ENCODE measurements at places on chromosomes 4 and X.

GRCh38 chr4:77465271-77465670 is 140.3 kb upstream of the CXCL13 start:
- no peak for DNase-seq

DNA sequence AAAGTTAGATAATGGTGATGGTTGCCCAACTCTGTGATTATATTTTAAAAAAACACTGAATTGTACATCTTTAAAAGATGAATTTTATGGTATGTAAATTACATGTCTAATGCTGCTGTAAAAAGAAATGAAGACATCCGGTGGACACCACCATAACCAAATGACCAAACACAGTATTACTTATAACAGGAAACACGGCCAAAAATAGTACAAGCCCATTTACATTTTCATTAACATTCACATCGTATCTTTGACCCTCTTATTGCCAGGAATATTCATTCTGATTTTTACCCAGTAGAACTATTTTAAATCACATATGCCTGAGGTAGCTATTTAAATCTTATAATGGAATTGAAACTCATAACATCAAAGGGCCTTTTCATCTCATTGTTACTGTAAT is 143.2 kb downstream of the CFAP47 start:
- DNase-seq, result no peak

- DNase-seq, result no peak
Measured at GRCh38 chrX:41382714-41383645, 49.0 kb downstream of the DDX3X start.

DNA sequence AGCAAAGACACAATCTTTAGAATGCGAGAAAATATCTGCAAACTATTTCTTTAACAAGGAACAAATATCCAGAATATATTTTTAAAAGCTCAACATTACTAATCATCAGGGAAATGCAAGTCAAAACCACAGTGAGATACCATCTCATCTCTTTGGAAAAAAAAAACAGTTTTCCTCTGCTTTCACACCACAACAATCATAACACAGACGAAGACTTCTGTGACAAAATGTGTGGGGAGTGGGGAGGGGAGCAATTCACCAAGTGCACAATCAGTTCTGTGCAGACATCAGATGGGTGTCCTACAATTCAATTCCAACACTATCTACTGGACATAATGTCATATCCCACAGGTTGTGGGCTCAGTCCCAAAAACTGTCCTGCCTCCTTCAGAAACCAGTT is 293.2 kb upstream of the SLC7A11 start:
- no peak for DNase-seq

GRCh38 chrX:25013632-25014365 is 2.0 kb downstream of the ARX start:
- no peak for DNase-seq

DNA sequence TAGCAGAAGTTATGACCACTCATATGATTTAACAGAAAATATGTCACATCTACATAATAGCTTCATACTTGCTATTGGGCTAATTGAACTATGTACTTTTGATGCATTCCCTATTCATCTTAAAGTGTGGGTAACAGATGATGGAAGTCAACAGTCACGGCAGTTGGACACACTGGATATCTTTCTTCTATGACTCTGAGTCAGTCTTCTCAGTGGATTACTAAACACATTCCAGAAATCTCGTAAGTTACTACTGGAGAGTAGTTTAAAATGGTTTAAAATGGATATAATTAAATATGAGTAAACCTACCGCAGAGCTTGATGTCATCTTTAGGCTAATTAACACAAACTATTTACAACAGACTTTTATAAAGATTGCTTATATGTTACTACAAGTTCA is 30.1 kb upstream of the CFAP299 start:
- no peak for DNase-seq

DNA sequence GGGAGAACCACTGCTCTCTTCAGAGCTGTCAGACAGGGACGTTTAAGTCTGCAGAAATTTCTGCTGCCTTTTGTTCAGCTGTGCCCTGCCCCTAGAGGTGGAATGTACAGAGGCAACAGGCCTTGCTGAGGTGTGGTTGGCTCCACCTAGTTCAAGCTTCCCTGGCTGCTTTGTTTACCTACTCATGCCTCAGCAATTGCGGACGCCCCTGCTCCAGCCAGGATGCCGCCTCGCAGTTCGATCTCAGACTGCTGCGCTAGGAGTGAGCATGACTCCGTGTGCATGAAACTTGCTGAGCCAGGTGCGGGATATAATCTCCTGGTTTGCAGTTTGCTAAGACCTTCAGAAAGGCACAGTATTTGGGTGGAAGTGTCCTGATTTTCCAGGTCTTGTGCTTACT is 70.9 kb downstream of the MAGEB5 start:
- no peak for DNase-seq

DNA sequence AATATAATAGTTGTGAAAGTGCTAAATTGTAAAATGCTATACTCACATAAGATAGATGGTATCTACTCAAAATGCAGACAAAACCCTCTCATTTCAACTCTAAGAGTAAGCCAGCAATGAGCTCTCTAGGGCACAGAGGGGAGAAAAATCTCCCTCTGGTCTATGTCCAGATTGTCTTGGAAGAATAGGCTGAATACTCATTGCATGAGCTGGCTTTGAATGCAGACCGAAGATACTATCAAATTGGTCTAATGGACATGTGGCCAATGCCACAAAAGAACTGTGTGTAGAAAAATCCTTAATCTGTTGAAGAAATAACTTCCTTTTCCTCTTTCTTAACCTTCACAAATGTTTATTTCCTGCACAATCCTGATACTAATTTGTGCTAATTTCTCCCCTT is 3.5 kb downstream of the ZXDA start:
- no peak for DNase-seq

DNA sequence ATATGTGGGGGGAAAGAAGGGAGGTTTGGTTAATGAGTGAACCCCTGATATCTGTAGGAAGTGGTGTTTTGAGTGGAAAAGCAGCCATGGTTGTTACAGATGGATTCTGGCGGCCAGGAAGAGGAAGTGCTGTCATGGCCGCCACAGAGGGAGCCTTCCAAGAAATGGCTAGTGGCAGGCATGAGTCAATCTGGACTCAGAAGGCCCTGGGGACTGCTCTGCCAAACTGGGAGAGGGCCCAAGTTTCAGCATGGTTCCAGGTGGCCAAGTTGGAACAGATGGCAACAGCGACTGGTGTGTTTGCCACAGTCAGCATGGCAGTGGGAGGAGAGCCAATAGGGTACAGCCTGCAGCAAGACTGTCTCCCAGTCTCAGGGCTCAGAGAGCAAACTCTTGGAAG is 32.5 kb downstream of the ETDB start:
- no peak for DNase-seq

GRCh38 chrX:13074297-13075262 is 30.2 kb upstream of the FAM9C start:
- DNase-seq, result no peak

DNA sequence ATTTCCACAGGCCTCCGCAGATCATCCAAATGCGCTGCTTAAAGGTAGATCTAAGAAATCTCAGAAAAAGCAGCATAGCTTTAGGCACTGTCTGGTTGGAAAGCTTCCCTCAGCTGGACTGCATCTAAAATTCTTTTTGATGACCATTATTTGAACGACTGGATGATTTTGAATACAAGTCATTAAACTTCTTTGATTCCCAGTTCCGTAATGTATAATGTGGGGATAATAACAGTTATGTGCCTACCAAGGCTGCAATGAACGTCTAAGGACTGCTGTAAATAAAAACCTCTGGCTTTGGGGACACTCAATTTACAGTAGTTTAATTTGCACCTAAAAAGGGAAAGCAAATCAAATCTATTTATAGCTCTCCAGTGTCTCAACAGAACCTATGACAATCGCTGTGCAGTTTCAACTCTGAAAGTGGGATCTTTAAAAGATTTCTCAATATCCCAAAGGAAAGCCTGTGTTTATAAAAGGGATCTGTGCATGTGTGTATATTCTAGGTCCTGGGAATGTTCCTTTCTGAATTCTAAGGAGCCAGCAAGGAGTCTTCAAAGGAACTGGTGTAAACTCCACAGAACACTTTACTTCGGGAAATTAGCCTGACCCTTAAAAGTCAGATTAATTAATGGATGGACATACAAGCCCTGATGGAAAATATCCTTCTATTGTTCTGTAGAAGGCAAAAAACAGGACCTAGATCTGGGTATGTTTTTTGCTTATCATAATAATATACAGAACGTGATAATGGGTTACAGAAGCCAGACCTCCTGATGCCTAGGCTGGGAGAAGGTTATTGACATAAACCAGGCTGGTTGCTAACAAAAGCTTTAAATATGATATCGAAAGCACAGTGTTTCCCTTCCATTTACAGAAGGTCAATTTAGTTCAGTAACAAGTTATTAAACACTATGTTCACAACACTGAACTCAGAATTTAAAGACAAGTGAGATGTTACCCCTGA is 53.4 kb downstream of the AFAP1 start:
- no peak for DNase-seq

GRCh38 chr4:163595580-163595979 is 101.1 kb downstream of the TMA16 start:
- DNase-seq, result no peak

- no peak for DNase-seq
Measured at GRCh38 chrX:105696870-105697269, 125.5 kb upstream of the NRK start.

GRCh38 chrX:40107291-40108161 is 9.8 kb upstream of the BCOR start:
- DNase-seq, result peak; percentile 32

DNA sequence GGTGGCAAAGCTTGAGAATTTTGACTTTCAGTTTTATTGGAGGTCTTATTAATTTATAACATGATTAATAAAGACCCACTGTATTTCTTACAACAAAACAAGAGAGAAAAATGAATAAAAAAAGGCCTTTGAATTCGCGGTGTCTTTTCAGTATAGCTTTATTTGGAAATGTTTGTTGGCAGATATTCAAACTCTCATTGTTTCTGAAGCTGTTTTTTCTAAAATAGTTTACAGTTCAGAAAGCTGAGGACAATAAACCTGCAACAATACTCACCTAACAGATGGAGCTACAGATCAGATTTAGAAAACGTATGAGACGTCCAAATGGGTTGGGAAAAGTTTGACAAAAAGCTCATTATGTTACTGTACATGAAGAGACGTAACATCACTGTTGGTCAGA is 2.4 kb upstream of the SPARCL1 start:
- no peak for DNase-seq

DNA sequence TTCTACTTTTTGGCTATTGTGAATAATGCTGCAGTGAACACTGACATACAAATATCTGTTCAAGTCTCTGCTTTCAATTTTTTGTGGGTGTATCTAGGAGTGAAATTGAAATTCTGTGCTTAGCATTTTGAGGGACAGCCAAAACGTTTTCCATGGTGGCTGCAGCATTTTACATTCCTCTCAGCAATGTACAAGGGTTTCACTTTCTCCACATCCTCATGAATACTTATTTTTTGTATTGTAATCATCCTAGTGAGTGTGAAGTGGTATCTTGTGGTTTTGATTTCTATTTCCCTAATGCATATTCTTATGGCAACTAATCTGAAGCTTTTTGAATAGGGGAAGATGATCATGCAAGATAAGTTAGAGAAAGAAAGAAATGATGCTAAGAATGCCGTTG is 40.3 kb downstream of the HSPA4L start:
- no peak for DNase-seq

- DNase-seq, result peak; percentile 10
Measured at GRCh38 chr4:164748375-164748774, 5.6 kb upstream of the SMIM31 start.

DNA sequence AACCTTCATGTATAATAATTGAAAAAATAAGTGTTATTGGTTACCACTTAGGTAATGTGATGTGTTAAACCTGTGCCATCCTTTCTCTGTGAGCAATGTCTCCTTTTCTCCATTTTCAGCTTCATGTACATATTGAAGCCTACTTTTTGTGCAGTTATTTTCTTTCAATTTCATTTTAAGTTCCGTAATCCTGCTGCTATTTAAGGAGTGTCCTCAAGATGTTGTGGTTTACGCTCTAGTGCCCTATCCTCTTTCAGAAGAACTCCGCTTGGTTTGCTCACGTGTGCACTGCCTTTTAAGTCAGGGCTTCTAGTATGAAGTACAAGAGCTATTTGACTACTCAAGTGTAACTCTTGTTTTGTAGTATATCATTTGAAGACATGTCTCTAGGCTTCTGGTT is 2253.2 kb upstream of the TENM3 start:
- no peak for DNase-seq

DNA sequence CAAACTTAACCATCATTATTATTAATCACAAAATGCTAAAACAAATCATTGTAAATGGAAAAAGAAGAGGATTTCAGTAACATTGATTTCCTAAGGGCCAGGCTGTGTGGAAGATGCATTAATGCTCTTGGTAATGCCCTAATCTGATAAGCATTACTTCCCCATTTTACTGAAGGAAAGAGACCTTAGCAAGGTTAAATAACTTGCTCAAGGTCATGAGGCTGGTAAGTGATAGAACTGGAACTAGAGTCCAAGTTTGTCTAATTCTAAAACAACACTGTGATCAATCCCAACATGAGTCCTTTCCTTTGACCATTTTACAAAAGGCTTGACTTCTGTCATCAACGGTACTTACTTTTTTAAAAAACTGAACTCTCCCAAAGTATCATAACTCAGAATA is 32.6 kb downstream of the ADAMTS3 start:
- no peak for DNase-seq

- DNase-seq, result no peak
Measured at GRCh38 chr4:176340871-176341685, 21.3 kb downstream of the SPCS3 start.

DNA sequence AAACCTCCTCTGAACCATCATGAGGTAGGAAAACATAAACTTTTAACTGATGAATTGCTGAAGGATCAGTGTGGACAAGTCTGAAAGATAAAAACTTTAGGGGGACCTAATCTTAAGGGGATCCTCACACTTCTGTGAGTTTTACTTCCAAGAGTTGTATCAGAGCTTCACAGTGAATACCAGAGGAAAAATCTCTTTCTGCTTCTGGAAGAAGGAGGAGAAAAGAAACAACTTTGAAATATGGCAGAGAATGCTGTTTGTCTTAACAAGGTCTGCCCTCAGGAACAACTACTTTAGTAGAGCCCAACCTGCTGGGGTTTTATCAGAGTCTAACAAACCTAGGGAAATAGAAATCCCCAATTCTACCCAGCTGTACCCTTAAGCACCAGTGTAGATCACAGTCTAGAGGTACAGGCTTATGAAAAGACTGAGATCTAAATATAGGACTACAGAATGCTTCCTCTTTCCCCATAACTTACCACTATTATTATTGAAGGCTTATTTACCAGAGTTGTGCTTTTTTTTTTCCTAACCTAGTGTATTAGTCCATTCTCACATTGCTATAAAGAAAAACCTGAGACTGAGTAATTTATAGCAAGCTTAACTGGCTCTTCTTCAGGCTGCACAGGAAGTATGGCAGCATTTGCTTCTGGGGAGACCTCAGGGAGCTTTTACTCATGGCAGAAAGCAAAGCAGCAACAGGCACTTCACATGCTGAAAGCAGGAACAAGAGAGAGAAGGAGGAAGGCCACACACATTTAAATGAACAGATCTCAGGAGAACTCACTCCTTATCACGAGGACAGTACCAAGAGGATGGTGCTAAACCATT is 167.9 kb downstream of the CAMK2D start:
- DNase-seq, result no peak

DNA sequence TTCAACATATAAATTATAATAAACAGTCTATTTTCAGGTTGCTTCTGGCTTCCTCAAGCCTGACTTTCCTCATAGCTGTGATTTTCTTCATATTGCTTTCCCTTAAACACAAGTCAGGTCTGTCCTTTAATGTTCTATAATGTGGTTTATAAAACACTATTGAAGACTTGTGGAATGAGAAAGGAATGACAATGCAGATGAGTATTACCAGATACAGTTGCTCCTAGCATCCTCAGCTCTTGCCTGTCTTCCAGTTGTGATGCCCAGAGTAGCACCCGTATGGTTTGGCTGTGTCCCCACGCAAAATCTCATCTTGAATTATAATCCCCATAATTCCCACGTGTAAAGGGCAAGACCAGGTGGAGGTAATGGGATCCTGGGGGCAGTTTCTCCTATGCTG is 265.7 kb upstream of the BOD1L1 start:
- DNase-seq, result no peak
